Anterior cingulate cortex (tissue), 58 donors: ENCODE measurements at places on chromosomes 16 and 17.

- peak; percentile 62 for DNase-seq
Observed at GRCh38 chr16:28935924-28936783, 4.4 kb downstream of the CD19 start.

DNA sequence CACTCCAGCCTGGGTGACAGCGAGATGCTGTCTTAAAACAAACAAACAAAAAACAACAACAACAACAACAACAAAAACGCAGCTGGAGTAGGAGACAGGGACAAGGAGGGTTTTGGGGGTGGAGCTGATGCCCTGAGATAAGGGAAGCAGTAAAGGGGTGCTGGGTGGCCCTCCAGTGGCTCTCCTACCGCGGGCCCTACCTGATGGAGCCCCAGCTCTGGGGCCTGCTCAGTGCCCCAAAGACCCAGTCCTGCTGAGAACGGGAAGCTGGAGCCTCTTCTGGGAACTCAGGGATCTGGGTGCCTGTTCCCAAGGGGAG, 21.3 kb upstream of the NAGS start:
- DNase-seq, result no peak

GRCh38 chr17:69269131-69269998, 40.7 kb upstream of the ABCA10 start:
- DNase-seq, result no peak

GRCh38 chr17:73189417-73190099, 3.3 kb upstream of the COG1 start:
- DNase-seq, result peak; percentile 45

DNA sequence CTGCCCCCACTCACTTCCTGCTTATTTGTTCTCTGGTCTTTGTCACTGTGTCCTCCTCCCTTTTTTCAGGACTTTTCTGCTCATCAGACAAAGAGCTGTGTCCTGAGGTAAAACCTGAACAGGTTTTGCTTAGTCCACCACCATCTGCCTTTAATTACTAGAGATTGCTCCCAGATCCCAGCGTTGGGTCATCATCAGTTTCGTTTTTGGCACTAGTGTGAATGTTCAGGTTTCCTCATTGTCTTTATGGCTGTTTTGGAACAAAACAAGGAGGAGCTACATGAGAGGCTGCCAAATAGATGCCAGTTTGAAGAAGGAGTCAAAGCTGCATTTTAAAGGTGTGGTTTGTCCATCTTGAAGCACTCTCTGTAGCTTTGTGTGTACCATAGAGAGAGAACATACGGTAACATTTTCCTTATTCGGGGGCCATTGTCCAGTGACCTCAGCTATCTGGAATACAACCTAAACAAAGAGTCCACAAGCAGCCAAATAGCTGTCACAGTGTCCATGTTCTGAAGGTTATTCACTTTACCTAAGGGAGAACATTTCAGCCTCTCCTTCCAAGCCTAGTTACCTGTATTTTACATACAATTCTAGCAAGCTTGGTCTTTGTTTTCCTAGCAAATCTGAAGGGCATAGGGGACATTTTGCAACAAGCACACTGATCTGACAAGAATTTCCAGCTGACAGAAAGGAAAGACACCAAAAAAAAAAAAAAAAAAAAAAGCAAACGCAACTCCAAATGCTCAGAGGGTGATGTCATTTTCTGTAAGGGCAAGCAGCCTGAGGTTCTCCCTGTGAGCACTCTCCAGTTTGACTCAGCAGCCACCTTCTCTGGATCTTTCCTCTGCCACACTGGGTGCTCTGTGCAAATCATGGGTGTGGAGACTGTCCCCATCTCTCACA, 196.1 kb downstream of the NTN1 start:
- DNase-seq, result no peak
